ENCODE measurements at places on chromosomes 1 and 21. TPM values are rescaled to one million over a fixed set of nuclear protein-coding genes. Genes with fewer than 3 reads are reported as not detected.

Gene TSPAN2
- total RNA-seq, result 5.9 TPM

Gene PLEKHA6
- total RNA-seq, result 1.5 TPM

Gene SPRR4
- total RNA-seq, result not detected

Gene NPHS2
- total RNA-seq, result not detected

Gene VTCN1
- total RNA-seq, result not detected

Gene ZBTB8A
- total RNA-seq, result 5.5 TPM

Gene SNIP1
- 16.2 TPM for total RNA-seq

Gene HEYL
- total RNA-seq, result 0.13 TPM

Gene KCNQ4
- not detected for total RNA-seq

Gene FCGR1A
- total RNA-seq, result not detected

Gene FABP3
- 1.3 TPM for total RNA-seq

Gene DISP1
- total RNA-seq, result 0.64 TPM

Gene IL10RB
- total RNA-seq, result 46.7 TPM

Gene AXDND1
- total RNA-seq, result not detected

Gene MIS18A
- total RNA-seq, result 13.1 TPM

Gene LCE1A
- total RNA-seq, result not detected

Gene KDM1A
- total RNA-seq, result 97.2 TPM

Gene SLC25A34
- 0.26 TPM for total RNA-seq

Gene GIPC2
- 31.9 TPM for total RNA-seq

Gene ZNF683
- not detected for total RNA-seq

Gene CRYAA
- not detected for total RNA-seq

Gene CYYR1
- 8.7 TPM for total RNA-seq

Gene CNKSR1
- not detected for total RNA-seq

Gene BSND
- not detected for total RNA-seq

Gene HSD11B1
- not detected for total RNA-seq

Gene PM20D1
- 0.25 TPM for total RNA-seq

Gene NFASC
- under 0.01 TPM for total RNA-seq

Gene ZNF648
- total RNA-seq, result not detected

Gene FAAH
- 0.64 TPM for total RNA-seq

Gene GBP7
- not detected for total RNA-seq

Gene CACNA1S
- total RNA-seq, result not detected

Gene RCAN3
- total RNA-seq, result 2.5 TPM

Gene LCE1C
- total RNA-seq, result not detected

Gene BEST4
- under 0.01 TPM for total RNA-seq

Gene PLCH2
- under 0.01 TPM for total RNA-seq

Gene TEX38
- not detected for total RNA-seq

Gene TRNP1
- total RNA-seq, result 1.4 TPM

Gene LRRC8D
- 10.0 TPM for total RNA-seq

Gene METTL13
- 29.1 TPM for total RNA-seq

Gene DIPK1A
- total RNA-seq, result 0.13 TPM

Gene OLFML3
- 7.2 TPM for total RNA-seq

Gene SH3BGRL3
- total RNA-seq, result 25.9 TPM

Gene GABRD
- 1.0 TPM for total RNA-seq
